ENCODE measurements at places on chromosomes 3 and 15.

- DNase-seq: no peak
Measured at GRCh38 chr3:16168211-16168610, 6.3 kb upstream of the GALNT15 start.

DNA sequence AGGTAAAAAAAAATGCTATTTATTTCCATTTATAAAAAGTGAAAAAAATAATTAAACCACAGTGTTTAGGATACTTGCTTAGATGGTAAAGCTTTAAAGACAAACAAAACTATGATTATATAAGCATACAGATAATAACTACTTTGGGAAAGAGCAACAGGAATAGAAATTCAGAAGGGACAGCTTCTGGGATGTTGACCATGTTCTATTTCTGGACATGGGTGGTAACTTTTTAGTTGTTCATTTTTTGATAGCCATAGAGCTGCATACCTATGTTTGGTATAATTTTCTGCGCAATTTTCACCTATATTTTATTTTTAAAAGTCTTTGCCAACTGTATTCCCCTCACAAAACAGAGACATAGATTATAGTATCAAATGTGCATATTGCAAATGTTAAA, 572.0 kb upstream of the NR2F2 start:
- DNase-seq: no peak

- DNase-seq: no peak
Measured at GRCh38 chr15:34737477-34737876, 17.3 kb downstream of the GJD2 start.

DNA sequence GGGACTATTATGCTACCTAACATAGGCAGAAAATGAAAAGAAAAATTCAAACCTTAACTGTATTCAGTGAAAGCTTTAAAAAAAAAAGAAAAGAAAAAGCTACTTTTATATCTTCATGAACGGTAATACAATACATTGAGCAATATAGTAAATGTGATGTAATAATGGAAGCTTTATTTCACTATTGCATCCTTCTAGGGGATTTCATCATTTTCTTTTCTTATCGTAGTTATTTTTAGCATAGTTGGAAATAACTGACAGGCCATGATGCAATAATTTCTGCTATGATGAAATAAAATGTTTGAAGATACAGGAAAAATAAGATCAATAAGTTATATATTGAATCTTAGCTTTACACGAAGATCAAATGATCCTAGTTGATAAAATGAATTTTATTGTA, 40.3 kb upstream of the ZCWPW2 start:
- no peak for DNase-seq

DNA sequence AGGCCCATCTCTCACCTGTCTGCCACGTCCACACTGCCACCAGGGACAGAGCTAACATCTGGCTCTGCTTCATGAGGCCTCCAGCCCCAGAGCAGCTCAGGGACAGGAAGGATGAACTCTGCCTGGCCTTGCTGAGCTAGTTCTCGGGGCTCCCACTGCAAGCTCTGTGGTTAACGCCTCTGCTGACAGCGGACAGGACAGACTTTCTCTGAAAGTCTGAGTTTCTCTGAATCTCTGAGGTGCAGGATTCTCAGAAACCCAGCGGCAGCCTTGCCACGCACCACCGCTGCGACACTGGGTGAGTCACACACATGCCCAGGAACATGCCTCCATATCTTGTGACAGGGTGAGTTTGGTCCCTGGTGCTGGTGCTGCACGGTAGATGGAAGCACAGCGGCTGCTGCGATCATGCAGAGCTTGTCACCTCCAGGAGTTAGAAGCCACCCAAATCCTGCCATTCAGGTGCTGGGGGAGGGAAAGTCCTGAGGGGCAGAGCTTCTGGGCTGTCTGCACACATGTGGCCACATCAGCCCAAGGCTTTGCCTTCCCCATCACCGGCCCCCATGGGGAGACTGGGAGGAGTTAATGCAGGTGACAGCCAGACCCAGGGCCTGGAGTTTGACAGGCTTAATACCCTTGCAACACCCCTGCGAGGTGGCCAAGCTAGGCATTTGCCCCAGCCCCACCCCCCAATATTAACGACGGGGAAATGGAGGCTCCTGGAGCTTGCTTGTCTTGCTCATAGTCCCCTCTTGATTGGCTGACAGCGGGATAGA, 267.0 kb downstream of the PLCL2 start:
- no peak for DNase-seq

- DNase-seq: peak; percentile 21
Measured at GRCh38 chr3:107846279-107846852, 244.5 kb downstream of the CD47 start.

DNA sequence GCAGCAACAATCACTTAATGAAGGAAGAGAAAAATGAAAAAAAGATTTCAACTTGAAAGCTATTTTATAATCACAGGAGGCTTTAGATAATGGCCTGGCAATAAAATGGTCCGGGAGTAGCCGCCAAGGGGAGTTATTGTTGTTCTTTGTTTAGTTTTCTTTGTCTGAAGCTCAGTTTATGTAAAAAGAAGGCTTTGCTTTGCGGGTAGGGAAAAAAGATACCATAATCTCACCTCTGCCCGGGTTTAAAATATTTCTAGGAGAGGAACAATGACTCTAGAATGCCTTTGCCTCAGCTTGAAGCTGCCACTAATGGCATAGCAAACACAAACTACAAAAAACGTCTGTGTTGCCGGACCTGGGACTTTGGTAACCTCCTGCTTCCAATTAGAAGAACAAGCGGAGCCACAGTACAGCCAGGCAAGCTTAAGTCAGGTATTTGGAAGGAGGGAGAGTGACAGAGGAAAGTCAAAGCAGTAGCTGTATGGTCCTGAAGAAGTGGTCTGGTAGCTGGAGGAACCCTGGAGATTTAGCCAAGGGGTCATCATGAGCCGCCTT, 764.5 kb downstream of the TUSC7 start:
- no peak for DNase-seq

GRCh38 chr3:187150186-187150585, 10.9 kb upstream of the RPL39L start:
- no peak for DNase-seq

GRCh38 chr3:43361077-43361476, 74.7 kb downstream of the SNRK start:
- DNase-seq: no peak

DNA sequence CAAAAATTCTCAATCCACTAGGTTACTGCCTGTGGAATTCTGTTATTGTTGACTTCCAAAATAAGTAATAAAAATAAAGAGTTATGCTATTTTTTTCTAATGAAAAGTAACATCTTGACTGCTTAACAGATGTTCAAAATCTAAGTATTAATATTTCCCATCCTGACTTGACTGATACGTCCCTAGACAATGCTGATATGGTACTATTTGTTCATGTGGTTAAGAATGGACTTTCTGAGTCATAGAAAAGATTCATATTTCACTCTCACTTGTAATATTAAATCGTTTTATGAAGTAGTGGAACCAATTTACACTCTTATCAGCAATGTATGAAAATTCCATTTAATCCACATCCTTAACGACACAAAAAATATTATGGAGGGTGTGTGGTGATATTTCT, 104.8 kb upstream of the PLSCR5 start:
- no peak for DNase-seq

GRCh38 chr15:64857421-64857820, 15.7 kb downstream of the PLEKHO2 start:
- DNase-seq: no peak

DNA sequence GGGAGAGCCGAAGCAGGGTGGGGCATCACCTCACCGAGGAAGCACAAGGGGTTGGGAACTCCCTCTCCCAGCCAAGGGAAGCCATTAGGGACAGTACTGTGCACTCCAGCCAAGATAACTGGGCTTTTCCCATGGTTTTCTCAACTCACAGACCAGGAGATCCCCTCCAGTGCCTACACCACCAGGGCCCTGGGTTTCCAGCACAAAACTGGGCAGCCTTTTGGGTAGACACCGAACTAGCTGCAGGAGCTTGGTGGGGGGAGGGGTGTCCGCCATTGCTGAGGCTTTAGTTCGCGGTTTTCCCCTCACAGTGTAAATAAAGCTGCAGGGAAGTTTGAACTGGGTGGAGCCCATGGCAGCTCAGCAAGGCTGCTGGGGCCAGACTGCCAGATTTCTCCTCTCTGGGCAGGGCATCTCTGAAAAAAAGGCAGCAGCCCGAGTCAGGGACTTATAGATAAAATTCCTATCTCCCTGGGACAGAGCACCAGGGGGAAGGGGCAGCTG, 129.6 kb upstream of the LMCD1 start:
- no peak for DNase-seq

DNA sequence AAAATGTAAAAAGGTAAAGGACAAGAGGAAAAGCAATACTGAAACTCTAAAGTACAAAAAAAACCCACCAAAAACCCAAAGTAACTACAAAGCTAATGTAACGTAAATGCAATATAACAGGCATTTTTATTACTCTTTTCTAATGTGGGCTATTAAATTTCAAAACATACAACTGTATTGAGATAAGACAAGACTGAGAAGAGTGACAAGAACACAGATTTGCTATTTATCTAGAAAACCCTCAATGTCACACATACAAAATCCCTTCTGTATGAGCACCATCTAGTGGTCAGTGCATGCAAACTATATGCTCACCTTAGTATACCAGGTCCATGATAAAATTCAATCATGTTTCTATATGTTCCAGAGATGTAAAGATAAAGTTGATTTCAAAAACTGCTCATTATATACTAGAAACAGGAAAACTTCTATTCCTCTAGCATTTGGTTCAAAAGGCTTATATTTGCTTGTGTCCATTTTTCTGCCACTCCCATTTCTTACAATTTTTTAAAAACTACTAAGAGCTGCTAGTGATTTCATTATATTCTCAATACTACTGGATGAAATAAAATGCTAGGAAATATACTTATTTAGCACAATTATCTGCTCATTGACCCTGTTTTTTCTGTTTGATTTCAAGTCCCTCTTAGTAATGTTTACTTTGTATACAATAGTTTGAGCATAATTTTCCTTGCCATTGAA, 111.4 kb downstream of the DLG1 start:
- DNase-seq: peak; percentile 16

DNA sequence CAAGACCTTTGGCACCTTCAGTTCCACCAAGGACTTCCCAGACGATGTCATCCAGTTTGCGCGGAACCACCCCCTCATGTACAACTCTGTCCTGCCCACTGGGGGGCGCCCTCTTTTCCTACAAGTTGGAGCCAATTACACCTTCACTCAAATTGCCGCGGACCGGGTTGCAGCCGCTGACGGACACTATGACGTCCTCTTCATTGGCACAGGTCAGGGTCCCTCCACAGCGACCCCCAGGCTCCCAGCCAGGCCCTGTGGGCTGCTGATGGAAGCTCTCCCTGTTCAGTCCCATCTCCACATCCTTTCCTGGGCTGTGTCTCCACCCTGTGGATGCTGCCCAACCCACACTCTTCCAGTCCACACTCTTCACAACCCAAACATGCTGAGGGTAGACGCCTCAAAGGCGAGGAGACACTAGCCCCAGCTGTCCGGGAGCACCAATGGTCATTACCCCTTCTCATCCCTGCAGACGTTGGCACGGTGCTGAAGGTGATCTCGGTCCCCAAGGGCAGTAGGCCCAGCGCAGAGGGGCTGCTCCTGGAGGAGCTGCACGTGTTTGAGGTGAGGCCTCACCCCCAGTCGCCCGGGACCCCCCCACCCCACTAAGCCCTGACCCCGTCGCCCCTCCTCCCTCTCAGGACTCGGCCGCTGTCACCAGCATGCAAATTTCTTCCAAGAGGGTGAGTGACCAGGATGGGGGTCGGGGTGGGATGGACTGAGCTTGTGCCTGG, 4.3 kb upstream of the LSMEM2 start:
- no peak for DNase-seq

Measured in AG04450 (cell line).